ENCODE measurements at places on chromosomes 13 and 19.
A peak's percentile ranks its signal among the peaks of the same experiment; 100 is the strongest.

DNA sequence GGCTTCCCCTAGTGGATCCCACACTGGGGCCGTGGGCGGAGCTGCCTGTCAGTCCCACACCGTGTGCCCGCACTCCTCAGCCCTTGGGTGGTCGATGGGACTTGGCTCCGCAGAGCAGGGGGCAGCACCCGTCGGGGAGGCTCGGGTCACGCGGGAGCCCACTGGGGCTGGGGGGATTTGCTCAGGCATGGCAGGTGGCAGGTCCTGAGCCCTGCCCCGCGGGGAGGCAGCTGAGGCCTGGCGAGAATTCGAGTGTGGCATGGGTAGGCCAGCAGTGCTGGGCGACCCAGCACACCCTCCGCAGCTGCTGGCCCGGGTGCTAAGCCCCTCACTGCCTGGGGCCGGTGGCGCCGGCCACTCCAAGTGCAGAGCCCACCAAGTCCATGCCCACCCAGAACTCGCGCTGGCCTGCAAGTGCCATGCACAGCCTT is 481.7 kb upstream of the PRR20A start:
- DNase-seq = no peak

DNA sequence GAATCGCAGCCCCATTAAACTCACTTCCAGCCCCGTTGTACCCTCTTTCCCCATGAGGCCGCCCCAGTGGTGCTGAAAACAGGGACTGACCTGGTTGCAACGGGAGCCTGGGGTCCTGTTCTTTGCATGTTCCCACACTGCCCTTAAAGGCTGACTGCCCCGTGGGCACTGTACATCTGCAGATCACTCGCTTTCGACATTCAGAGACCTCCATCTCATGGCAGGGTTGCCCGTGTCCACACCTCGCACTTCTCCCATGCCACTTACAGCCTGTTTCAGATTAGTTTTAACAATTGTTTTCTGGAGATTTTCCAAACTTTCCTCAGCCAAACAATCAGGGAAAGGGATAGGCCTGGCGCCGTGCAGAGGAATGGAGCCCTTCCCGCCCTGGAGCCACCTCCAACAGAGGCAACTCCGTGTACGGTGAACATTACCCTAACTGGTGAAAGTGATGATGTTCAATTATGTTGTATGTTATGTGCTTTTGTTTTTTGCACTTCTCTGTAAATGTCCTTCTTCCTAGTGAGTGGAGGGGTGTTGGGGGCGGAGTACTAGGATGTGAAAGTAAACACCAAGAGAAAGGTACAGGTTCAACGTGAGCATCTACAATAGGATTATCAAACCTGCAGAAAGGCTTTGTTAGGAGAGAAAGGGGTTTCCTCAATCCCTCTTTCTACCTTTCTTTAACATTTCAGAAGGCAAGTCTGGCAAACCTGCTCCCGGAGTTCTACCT is 262.8 kb downstream of the FOXO1 start:
- no peak for DNase-seq

DNA sequence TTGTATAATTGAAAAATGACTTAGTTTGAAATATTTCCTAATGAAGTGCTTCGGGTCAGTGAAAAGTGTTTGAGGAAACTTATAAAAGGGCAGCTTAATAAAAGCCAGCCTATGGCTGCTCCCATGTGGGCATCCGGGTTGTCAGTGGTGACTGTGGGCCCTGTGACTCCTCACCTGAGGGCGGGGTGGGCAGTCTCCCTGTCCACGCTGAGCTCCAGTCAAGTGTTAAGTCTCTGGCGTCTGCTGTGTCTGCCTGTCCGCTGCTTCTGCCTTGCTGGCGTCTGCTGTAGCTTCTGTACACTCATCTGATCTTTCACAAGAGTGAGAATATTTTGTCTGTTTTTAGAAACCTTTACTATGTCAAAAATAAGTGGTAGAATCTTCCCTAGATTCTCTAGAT is 7.1 kb downstream of the LAMP1 start:
- no peak for DNase-seq

DNA sequence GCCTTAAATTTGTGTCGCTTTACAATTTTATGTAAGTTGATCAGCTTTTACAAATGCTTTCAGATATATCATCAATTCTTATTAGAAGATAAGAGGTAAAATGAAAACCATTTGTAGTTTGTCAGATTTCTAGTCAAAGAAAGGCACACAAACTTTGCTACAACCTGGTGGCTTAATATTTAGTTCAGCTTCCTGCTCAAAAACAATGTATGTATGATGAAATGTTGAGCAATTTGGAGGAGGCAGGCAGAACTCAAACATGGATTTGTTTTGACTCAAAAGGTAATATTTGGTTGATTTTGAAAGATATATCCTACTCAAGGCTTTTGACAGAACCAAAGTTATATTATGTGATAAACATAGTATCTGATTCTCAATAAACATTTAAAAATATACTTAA is 24.2 kb downstream of the NEK5 start:
- no peak for DNase-seq

GRCh38 chr13:74193391-74193790 is 59.2 kb upstream of the KLF12 start:
- DNase-seq = no peak

DNA sequence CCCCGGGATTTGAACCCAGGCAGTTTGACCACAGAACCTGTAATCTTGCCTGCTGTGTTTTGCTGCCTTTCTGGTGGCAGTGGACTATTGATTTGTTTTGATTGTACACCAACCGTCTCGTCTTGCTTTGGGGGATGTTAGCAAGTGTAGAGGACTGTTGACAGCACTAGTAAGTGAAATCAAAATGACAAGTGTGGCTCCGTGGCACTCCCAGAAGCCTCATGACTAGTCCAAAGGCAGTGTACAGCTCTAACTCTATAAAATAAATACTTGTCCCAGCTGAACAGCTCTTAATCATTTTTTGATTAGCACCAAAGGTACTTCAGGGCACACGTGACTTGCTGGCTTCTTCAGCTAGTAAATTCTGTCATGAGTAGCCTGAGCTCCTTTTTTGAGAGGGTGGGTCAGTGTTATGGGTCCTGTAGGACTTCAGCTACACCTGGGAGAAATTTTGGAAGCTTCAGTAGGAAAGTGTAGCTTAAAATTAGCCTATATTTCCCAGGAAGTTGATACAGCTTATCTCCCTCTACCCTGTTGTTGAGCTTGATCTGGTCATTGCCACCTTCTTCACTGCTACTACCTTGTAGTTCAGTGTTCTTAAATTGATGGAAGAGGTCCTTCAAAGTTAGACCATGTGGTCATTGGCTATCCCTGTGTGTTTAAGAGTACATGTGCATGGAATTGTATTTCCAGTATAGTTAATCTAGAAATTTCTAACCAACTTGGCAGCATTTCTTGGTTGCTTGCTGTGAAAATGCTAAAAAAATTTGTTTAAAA is 15.1 kb downstream of the TM9SF2 start:
- no peak for DNase-seq

GRCh38 chr13:101520672-101521071 is 68.2 kb downstream of the ITGBL1 start:
- peak; percentile 80 for DNase-seq

- peak; percentile 30 for DNase-seq
Measured at GRCh38 chr13:27264181-27264580, 6.4 kb upstream of the RASL11A start.

- no peak for DNase-seq
Measured at GRCh38 chr19:18735752-18736151, 52.3 kb downstream of the CRTC1 start.

- DNase-seq = peak; percentile 59
Measured at GRCh38 chr13:43303033-43303729, 279.8 kb downstream of the DNAJC15 start.

DNA sequence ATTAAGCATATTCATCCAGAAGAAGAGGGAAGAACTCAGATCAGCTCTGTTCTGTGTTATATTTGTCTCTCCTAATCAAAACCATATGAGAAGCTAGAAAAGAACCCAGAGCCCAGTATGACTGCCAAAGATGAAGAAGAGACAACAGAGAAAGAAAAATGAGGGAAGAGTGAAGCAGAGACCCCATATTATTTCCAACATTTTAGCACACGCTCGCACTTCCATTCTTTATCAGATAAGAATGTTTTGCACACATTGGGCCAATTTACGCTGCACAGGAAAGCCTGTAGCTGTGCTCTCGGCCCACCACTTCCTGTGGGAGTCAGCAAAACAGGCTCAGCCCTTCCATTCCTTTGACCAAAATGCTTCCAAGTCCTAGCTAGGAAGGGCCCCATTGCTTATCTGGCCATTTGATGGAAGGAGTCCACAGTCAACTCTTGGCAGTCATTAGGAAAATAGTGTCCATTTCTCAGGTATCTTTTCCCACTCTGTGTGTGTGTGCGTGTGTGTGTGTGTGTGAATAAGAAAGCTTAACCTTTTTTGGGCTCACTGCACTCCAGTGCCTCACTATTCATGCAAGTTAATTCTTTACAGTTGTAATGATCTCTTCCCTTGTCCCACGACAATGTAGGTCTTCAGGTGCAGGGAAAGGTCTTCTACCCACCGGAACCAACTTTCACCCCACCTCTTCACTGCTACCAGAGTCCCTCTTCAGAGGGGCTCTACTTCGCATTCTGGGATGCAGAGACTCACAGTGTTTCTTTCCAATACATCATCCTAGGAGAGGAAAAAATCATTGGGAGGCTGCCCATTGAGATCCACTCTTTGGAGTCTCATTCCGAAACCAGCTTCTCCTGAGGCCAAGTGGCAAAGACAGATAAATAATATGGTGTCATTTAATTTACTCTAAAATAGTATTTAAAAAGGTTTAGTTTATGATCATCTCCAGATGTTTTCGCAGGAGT is 237.5 kb downstream of the COG6 start:
- DNase-seq = no peak

DNA sequence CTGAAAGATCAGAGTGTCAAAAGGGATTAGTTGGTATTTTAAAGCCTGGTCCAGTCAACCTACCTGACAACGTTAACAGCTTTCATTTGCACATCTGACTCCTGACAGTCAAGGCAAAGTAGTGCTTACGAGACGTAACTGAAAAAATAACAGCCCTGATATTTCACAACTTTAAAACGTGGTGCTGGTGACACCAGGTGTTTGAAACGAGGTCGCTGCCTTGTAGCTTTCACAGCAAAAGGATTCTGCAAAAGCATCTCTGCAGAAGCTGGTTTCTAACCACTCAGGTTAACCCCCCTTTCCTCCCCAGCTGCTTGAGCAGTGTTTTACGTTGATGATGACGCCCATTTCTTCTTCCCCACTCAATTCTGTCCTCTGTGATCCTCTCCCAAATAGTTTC is 23.3 kb downstream of the GGACT start:
- no peak for DNase-seq

- DNase-seq = no peak
Measured at GRCh38 chr19:13095393-13095784, 7.3 kb downstream of the LYL1 start.

GRCh38 chr13:80030491-80030890 is 310.4 kb downstream of the SPRY2 start:
- peak; percentile 29 for DNase-seq

- DNase-seq = no peak
Measured at GRCh38 chr13:42307461-42307860, 35.5 kb downstream of the AKAP11 start.

GRCh38 chr19:3494559-3494958 is 5.9 kb downstream of the DOHH start:
- DNase-seq = no peak

DNA sequence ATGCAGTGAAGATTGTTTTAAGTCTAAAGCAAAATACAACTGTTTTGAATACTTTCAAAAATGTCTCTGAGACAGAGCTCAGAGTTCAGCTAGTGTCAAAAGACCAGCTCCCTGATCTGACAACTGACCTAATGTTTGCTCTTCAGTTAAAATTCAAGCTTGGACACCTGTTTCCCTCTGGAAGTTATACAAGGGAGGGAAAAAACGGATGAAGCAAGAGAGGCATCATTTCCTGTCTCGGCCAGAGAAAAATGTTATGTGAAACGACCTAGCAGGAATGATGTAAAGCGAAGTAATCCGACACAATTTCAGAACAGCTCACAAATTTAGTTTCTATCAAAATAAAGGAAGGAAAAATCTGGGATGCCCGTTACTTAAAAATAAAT is 59.4 kb downstream of the ZAR1L start:
- DNase-seq = no peak

DNA sequence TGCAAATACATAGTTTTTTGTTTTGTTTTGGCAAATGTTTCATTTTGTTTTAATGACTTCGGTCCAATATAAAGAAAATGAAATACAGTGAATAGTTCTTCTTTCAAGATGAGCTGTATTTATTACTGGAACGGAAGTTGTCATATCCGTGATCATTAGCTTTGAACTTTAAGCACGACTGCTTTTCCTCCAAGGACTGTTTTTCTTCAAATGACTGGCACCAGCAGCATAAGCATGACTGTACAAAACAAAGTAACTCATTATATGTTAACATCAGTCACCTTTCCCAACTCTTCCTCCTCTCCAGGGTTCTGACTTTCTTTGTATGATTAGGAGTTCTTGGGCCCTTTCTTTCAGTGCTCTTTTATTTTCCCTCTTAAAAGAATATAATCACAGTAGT is 20.5 kb downstream of the EDNRB start:
- no peak for DNase-seq

GRCh38 chr13:70516226-70516625 is 408.0 kb upstream of the KLHL1 start:
- DNase-seq = no peak

GRCh38 chr13:67100730-67101129 is 129.4 kb downstream of the PCDH9 start:
- no peak for DNase-seq

DNA sequence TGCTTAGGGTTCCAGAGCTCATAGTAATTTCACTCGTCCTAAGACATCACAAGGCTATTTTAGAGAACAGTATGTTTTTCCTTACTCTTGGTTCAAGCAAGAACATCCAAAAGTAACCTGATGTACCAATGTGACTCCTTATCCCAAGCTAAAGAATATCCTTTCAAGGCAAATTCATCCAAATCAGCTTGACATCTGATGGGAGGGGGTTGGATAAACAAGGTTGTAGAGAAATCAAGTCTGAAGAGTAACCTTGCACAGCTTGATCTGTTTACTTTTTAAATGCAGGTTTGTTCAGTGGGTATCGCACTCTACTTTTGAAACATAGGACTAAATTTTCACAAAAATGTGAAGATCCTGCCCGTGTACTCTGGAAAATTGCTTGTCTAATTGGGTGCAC is 201.2 kb downstream of the GGACT start:
- no peak for DNase-seq
